ENCODE measurements at places on chromosomes 11 and 22. TPM values are rescaled to one million over a fixed set of nuclear protein-coding genes. Genes with fewer than 3 reads are reported as not detected.

- no peak overlapping the region for H3K27ac ChIP-seq
- no peaks in the 10 kb centered on the region for H3K4me1 ChIP-seq
- H3K4me3 ChIP-seq = peak overlapping the region; percentile 43
- peak; percentile 81 for DNase-seq
- no peaks in the 10 kb centered on the region for H3K27me3 ChIP-seq
- H3K36me3 ChIP-seq = peaks cover 5% of the 10 kb centered on the region
Observed at GRCh38 chr11:129750343-129751292, 65.0 kb upstream of the TMEM45B start.

NAALADL1 gene
- 1.0 TPM for total RNA-seq

GRCh38 chr22:31969789-31970489 lies 25.6 kb downstream of the YWHAH start:
- H3K4me1 ChIP-seq = no peaks in the 10 kb centered on the region
- no peaks in the 10 kb centered on the region for H3K27me3 ChIP-seq
- DNase-seq = peak; percentile 93
- H3K4me3 ChIP-seq = peak overlapping the region; percentile 92

DNA sequence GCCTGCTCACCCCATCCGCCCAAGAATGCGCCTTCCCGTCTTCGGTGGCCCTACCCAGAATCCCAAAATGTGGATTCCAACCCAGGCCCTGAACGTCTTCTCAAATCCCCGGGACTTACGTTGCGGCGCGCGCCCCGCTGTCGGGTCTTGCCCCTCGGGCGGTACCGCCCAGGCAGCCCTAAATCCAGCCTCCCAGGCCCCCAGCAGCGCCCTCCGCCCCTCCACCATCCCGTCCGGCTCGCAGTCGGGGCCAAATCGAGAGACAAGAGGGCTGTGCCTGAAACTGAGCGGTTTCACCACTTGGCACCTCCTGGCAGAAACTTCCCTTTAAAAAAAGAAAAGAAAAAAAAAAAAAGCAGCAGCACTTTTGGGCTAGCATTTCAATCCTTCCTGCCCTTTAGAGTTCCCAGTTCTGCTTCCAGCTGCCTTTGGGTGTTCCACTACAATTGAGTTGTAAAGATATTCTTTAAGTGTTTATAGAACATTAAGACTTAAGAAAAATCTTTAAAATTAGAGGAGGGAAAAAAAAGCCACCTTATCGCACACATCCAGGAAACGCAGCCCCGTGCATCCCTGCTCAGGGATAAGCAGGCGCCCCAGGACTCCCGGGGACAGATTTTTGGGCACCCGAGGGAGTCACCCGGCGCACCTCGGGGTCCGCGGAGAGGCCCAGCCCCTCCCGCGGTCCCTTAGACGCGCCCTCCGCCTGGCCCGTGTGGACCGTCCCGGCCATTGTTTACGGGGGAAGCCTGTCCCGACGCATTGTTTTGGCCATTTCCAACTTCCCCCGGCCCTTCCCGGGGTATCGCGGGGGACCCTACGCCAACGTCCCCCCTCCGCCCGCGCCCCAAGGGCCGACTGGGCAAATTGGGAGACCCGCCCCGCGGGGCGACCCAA lies 57.6 kb downstream of the KCNJ4 start:
- H3K27me3 ChIP-seq = no peaks in the 10 kb centered on the region
- no peaks in the 10 kb centered on the region for H3K36me3 ChIP-seq
- DNase-seq = peak; percentile 90
- peaks cover 3% of the 10 kb centered on the region for H3K4me1 ChIP-seq
- peak overlapping the region; percentile 74 for H3K4me3 ChIP-seq
- peak overlapping the region; percentile 78 for H3K27ac ChIP-seq

Measured in H9 (cell line).